CD4-positive, alpha-beta T cell treated with Interleukin-1 beta for 1 hour (primary cell): ENCODE measurements at places on chromosomes 4 and X.

DNA sequence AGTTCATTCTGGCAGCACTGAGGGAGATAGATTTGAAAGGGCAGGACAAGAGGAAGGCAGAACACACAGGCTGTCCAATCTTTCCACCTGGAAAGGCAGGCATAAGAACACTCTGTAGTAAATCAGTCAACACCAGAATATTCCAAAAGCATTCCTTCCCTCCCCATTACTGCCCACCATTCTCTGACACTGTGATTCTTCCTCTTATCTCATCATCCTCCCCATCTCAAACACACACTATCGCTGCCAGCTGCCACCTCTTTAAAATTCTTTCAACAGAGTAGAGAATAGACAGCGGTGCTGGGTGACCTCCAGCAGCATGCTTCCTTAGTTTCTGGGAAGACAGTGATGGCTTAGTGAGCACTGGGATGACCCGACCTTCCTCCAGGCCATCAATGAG lies 53.7 kb upstream of the MYOZ2 start:
- no peak for DNase-seq

- no peak for DNase-seq
These were observed 1278.6 kb downstream of the PCDH7 start for GRCh38 chr4:31998807-31999206.

GRCh38 chrX:17187136-17187756 lies 187.8 kb upstream of the NHS start:
- no peak for DNase-seq

DNA sequence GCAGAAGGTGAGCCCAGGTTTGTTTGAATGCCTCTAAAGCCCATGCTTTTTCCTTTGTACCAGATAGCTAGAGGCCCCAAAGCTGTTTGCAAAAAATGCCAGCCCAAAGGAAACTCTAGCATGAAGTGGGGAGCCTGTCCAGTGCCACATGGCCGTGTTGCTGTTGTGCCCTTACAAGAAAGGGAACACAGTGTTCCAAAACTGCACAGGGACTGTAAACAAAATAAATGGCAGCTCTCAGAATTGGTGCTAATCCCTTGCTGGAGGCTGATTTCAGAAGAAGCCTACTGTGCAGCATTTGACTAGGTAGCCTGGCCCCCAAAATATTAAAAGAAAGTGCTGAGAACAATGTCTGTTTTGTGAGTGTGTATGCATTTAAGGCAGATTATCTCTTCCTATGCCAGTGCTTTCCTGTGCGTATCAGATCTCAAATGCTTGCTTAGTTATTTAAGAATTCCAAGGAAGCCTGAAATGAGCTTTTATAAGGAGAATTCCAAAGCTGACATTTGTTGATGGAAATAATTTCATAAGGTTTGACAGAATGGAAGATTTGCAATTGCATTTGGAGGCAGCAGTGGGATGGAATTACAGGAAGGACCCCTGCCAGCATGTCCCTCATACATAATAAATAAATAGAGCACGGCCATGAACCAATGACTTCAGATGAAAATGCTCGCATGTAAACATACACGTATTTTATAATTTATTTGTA lies 115.7 kb downstream of the IRF2 start:
- no peak for DNase-seq

GRCh38 chrX:153776120-153776599 lies 4.7 kb upstream of the SRPK3 start:
- no peak for DNase-seq

DNA sequence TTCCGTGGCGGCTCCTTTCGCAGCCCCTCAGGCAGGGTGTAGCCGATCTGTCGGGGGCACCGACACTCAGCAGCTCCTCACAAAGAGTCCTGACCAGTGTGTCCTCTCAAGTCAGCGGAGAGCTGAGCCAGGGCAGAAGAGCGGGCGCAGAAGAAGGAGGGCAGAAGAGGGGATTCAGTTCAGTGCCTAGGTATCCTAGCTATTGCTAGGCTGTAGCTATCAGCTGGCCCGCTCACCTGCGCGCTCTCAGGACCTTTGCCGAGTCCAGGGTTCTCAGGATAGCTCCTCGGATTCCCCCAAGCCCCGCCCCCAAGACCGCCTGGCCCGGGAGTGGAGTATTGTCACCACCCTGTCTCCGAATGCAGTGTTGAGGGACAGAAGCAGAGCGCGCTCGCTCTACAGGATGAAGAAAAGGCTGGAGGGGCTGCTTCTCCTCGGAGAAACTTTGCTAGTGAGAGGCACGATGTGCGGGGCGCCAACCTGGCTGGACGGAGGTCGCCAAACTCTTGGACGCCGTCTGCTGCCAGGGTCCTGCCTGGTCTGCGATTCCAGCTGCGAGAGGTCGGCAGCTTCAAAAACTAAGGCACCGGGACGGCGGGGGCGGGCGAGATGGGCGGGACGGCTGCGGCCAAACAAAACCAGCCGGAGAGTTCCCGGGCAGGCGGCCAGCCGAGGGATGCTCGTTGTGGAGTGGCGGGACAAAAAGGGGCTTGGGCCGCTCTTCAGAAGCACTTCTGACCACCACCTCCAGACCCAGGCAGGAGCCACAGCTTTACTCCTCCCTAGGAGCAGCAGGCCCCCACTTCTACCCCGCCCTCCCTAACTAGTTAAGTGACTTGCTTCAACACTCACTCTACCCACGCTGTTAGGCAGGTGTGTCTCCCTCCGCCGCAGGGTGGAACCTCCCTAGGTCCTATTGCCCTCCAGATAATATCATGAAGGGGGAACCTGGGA lies at the start of gene XKRX:
Gene XKRX (minus strand): TSS at position 258 of the 954 bp plus-strand sequence. CDS start 613 bp downstream, outside the sequence.
- peak; percentile 17 for DNase-seq

- DNase-seq: no peak
These were observed 486.6 kb upstream of the TENM3 start for GRCh38 chr4:181756451-181757095.

GRCh38 chr4:185518069-185518468 lies 17.2 kb downstream of the PDLIM3 start:
- no peak for DNase-seq

- no peak for DNase-seq
These were observed 111.0 kb downstream of the PDE5A start for GRCh38 chr4:119517361-119518229.

DNA sequence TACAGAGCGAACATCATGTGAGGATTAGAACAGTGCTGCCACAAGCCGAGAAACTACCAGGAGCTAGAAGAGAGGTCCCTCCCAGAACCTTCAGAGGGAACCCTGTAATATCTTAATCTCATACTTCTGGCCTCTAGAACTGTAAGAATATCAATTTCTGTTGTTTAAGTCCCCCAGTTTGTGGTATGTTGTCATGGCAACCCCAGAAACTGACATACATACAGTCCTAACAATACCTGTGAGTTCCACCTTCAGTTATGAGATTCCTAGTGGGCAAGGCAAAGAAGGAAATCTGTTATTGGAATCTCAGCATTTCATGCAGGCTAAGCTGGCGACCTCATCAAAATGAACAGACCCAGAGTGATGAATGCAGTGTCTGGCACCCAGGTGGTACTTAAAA lies 42.5 kb downstream of the ZBTB49 start:
- no peak for DNase-seq

- no peak for DNase-seq
These were observed 281.9 kb upstream of the HS3ST1 start for GRCh38 chr4:11710453-11711093.

- no peak for DNase-seq
These were observed 188.4 kb downstream of the PDGFRA start for GRCh38 chr4:54417476-54417875.
